A673 (cell line): ENCODE measurements at places on chromosomes 13 and 19. TPM values are rescaled to one million over a fixed set of nuclear protein-coding genes. Genes with fewer than 3 reads are reported as not detected.

- DNase-seq = no peak
These were observed 3.5 kb downstream of the CEACAM4 start for GRCh38 chr19:41623360-41623759.

DNA sequence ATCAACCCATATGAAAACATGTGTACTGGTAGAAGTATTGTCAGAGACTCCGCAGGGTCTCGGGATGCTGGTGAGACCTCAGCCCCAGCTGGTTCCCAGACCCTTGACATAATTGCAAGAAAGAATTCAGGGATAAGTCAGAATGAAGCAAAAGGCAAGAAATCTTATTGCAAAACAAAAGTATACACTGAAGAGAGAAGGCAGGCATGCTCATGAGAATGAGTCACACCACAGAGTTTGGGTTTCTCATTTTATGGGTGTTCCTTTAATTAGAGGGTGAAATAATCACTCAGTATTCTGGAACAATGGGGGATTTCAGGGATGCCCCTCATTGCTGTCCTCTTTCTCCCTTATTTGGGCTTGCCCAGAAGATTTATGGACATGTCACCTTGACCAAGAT is 1423.8 kb upstream of the MIR17HG start:
- no peak for DNase-seq

- DNase-seq = no peak
These were observed 8.7 kb upstream of the UBAC2 start for GRCh38 chr13:99191900-99192399.

CYP4F12 gene
- not detected in 2 replicates for total RNA-seq

HOMER3 gene
- 23.9 and 31.0 TPM in 2 replicates for total RNA-seq

ZNF439 gene
- total RNA-seq = 4.0 and 4.4 TPM in 2 replicates

NALCN gene
- total RNA-seq = 0.35 and 0.52 TPM in 2 replicates
